T follicular helper cell (primary cell): ENCODE measurements at places on chromosomes 13 and 19.

DNA sequence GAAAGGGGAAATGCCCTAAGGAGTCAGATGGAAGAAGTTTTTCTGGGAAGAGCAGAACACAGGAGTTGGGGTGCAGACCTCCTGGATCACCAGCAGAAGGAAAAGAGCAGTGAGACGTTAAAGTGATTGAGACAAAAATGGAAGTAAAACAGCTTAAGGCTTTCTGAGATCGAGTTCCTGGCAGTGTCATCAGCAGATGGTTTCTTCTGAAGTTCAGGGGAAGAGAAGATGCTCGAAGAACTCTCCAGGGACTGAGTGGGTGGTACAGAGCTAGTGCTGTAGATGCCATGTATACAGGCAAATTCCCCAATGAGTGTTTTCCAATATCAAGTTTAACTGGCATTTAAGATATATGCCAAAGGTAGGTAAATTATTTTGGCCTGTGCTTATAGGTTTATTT, 272.2 kb upstream of the KLF12 start:
- DNase-seq: no peak

GRCh38 chr13:20938302-20938701, 35.8 kb upstream of the XPO4 start:
- no peak for DNase-seq

DNA sequence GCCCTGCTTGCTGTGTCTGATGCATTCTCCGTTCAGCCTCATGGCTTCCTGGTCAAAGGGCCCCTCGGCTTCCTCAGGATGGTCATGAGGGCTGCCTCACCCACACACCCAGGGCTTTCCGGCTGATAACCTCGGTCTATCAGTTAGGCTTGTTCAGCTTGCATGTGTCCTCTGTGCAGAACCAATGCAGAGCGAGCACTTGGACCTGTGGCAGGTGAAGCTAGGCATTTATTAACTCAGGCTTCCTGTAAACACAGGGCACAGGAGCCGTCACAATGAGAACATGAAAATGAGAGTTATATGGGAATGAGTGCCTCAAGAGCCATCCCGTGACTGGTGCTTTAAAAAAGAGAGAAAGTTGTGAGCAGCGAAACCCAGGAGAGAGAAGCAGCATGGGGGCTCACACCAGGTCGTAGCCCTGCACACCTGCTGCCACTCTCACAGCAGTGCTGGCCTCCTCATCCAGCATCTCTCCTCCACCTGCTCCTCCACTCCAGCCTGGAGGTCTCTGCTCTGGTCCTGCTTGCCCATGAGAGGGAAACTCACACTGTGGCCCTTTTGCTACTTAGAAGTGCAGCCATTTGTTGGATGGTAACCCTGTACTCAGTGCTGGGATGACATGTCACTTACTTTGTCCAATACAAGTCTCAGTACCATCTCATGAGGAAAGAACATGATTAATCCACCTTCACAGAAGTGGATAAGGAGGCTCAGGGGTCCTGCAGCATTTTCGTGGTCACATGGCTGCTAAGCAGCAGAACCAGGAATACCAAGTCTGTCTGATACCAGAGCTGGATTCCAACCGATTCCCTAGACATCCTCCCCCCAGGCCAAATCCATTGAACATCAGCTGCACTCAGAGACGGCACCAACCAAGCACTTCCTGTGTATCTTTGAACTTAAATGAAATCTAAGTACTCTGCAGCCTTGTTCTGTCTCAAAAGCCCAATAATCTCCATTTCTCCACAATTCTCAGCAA, 50.5 kb upstream of the IRS2 start:
- DNase-seq: no peak

DNA sequence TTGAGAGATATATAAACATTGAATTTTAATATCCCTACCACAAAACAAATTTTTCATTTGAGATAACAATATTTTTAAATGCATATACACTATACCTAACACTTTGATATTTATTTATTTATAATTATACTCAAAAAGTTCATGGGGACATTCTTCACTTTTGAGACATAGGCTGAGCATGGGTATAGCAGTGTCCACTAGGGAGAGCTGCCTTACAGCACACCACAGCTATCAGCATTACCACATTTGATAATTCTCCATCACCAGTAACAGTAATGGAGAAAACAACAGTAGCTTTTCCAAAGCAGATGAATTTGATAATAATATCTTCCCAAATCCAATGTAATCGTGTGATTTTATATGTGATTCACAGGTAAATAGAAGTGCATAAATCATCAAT, 626.1 kb downstream of the DACH1 start:
- no peak for DNase-seq

GRCh38 chr19:35903550-35904179, 1.3 kb downstream of the HCST start:
- DNase-seq: peak; percentile 80

DNA sequence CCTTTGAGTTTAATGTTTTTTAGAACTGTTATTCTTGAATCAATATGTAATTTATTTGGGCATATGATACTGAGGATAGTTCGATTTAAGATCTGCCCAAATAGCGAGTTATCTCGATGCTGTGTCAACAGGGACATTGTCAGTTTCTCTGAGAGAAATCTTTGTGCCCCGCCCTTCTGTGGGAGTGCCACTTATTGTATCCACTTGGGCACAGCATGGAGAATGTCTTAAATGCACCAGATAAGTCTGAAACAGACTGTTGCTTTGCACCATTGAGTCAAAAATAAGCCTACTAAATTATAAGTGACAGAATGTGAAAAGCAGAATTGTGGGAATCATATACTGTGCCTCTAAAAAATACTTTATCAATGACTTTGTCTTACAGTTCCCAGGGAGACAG, 45.6 kb downstream of the RNASEH2B start:
- DNase-seq: no peak

GRCh38 chr19:19563348-19563848, 25.3 kb downstream of the CILP2 start:
- DNase-seq: no peak

GRCh38 chr19:38375748-38376147, 1.4 kb downstream of the PSMD8 start:
- DNase-seq: no peak

- DNase-seq: no peak
Measured at GRCh38 chr13:42152495-42152894, 104.0 kb downstream of the DGKH start.

DNA sequence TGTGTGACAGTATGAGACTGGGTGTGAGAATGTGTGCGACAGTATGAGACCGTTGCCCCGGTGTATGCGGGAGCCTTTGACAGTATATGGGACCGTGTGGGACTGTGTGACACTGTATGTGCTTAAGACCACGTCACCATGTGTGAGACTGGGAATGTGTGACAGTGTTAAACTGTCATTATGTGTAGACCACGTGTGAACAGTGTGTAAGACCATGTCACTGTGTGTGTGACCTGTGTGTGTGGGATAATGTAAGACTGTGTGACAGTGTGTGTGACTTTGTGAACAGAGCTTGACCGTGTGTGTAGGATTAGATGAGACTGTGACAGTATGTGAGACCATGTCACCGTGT, 549 bp downstream of the ZNF583 start:
- DNase-seq: no peak

DNA sequence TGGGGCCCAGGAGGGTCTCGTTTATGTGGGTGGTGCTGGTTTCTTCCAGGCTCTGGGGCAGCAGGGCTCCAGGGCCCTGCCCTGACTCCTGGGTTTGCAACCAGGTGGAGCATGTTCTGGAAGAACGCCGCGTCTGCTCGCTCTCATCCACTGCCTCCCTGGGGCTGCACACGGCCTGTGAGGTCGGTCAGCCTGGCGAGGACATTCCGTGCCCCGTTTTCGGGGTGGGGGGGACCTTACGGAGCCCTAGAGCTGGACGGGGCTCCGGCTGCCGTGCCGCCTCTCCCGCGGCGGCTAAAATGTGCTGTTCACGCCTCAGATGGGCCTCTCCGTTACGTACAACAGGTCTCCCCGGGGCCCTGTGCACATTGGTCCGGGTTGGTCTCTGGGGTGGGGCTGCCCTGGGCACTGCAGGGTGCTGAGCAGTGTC, 3.3 kb downstream of the GNA11 start:
- DNase-seq: no peak

DNA sequence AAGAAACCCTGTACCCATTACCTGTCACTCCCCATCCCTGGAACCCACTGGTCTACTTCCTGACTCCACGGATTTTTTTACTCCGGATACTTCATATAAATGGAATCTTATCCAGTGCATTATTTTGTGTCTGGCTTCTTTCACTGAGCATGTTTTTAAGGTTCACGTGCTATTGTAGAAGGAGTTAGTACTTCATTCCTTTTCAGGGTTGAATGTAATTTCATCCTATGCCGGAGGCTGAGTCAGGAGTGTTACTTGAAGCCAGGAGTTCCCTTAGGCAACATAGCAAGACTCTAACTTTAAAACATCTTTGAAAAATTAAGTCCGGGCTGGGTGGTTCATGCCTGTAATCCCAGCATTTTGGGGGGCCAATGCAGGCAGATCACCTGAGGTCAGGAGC, 17.9 kb upstream of the ELAVL1 start:
- DNase-seq: no peak

- no peak for DNase-seq
Measured at GRCh38 chr13:49146950-49147355, 73.2 kb upstream of the MLNR start.

GRCh38 chr19:16262618-16263017, 62.0 kb upstream of the KLF2 start:
- no peak for DNase-seq

DNA sequence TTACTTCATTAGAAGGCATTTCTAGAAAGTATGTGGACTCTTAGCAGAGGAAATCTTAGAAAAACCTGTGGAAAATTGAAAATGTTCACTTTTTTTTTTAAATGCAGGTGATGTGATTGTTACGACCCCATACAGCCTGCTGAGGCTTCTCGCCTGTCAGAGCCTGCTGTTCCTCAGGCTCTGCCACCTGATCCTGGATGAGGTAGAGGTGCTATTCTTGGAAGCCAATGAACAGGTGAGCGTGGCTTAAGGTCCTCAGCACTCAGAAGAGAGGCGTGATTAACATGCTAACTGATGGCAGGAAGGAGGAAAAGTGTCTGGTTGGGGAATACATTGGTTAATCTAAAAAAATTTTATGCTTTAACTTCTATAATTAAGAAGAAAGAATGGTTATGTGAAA, 71.4 kb downstream of the SLC7A9 start:
- no peak for DNase-seq

DNA sequence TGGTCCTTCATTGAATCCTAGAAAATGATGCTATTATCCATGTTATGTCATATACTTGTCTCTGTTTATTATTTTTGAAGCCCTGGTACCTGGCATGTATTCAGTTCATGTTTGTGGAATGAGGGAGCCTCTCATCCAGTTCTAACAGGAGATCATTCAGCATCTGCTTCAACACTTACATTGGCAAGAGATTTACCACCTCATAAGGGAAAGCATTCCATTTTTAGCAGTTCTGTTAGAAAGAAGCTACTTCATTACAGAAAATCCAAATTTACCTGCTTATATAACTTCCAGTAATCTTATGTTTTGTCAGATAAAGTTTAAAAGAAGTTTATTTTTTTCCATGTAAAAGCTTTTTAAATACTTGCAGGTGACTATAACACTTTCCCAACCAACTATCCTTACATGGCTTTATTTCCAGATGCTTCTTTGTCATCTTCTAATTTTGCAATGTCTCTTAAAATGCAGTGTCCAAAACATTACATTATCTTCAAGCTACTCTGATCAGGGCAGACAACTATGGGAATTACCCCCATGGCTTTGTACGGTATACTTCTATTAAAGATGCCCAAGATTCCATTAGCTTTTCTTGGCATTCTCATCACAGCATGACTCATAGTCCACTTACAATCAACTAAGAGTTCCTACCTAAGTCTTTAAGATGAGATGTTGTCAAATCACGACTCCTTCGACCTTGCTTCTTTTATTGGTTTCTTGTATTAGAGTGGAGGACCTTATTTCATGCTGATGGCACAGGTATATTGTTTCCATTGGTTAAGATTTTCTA, 262.1 kb downstream of the PCDH9 start:
- no peak for DNase-seq

DNA sequence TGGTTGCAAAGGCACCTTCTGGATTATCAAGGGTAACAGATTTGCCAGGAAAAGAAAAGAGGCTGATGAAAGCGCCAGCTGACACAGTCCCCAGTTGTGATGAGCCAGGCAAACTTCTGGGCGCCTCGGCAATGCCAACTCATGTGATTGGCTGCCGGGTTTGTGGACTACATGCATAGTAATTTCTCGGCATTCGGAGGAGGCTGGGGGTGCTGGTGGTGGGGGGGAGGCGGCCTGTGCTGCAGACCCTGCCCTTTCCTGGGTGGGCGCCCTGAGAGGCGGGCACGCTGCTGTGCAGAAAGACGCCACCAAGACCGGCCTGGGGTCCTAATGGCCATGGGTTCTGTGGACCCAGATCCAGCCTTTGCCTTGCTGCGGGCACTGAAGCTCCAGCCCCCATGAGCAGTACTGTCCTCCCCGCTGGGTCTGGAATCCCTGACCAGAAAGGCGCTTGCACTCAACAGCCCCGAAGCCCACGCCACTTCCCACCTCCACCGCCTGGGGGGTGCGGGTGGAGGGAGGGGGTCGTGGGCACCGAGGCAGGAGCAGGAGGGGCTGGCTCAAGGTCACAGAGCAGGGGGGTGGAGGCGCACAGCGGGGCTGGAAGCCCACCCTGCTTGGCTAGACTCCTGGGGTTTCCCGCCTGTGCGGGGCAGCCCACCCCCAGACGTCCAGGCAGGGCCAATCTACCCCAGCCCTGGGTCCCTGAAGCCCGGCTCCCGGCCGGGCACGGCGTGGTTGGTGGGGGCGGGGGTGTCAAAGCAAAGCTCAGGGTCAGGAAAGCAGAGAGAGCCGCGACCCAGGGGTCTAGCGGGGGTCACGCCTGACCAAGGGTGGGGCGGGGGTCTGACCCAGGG, 1.0 kb downstream of the DIRAS1 start:
- DNase-seq: no peak

GRCh38 chr13:77351315-77351714, 24.4 kb upstream of the MYCBP2 start:
- DNase-seq: no peak

GRCh38 chr19:14118165-14119051, 846 bp upstream of the PRKACA start:
- DNase-seq: peak; percentile 35

- DNase-seq: no peak
Measured at GRCh38 chr13:108325863-108326262, 56.3 kb downstream of the TNFSF13B start.

DNA sequence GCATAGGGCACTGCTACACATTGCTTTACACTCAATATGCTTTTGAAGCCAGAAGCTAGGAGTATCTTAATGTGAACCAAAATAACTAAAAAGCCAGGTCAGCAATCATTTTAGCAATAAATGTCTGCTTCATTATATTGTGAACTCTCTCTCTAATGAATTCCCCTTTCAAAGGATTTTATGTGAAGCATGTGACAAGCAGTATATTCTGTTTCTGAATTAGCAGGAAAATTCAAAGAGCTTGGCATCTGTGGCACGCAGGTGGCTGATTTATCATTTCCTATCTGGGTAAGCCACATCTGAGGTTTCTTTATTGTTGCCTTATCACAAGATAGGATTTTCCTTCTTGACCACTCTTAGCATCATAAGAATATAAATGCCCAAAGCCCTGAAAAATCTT, 56.8 kb upstream of the KLF12 start:
- DNase-seq: no peak

- no peak for DNase-seq
Measured at GRCh38 chr13:111512707-111513106, 192.3 kb downstream of the TEX29 start.

GRCh38 chr19:14470031-14470876, 4.9 kb downstream of the PTGER1 start:
- DNase-seq: no peak
